ENCODE measurements at places on chromosomes 13 and 19.

- peak; percentile 28 for DNase-seq
These were observed 913 bp upstream of the ELAVL3 start for GRCh38 chr19:11481534-11482383.

GRCh38 chr13:21342699-21343442, 116.2 kb downstream of the ZDHHC20 start:
- no peak for DNase-seq

GRCh38 chr13:77876176-77876575, 42.5 kb downstream of the EDNRB start:
- no peak for DNase-seq

DNA sequence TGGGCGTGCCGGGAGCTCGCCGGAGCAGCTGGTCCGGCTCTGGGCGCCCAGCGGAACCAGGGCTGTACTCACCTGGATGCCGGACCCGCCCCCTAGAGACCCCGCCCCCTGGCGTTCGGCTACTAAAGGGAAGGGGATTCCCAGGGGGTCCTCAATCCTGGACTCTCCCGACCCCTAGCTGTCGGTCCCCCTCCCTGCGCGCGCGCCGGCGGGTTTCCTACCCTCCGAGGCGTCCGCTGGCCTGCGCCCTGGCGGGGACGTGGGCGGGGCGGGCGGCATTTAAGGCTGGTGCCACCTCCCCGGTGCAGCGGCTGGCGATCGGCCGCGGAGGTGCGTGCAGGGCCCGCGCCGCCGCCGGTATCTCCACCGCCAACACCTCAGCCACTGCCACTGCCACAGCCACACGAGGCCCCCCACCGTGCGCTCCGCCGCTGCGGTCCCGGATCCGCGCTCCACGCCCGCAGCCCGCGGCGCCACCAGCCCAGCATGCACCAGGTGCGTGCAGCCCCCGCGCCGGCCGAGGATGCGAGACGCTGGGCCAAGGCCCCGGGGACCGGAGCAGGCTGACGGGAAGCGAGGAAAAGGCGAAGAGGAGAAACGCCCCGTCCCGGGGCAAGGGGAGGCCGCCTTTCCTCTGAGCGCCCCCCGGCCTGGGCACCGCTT, at the start of gene ATP12A:
Gene ATP12A, plus strand, starts transcription at position 151 of the 663 bp plus-strand sequence. Its CDS starts 336 bp downstream, at position 487.
- no peak for DNase-seq

DNA sequence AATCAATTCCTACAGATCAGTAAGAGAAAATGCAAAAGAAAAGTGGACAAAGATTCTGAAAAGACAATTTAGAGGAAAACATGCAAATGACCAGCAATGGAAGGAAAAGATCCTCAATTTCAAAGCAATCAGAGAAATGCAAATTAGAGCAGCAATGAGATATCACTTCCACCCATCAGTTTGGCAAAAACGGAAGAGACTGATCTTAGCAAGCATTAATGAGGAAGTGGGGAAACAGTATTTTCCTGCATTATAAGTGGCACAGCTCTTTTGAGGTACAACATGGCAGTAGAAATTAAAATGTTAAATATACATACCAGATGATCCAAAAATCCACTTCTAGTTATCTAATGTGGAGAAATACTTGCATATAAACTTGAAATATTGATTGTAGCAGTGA, 69.1 kb upstream of the SLC7A1 start:
- DNase-seq = no peak

DNA sequence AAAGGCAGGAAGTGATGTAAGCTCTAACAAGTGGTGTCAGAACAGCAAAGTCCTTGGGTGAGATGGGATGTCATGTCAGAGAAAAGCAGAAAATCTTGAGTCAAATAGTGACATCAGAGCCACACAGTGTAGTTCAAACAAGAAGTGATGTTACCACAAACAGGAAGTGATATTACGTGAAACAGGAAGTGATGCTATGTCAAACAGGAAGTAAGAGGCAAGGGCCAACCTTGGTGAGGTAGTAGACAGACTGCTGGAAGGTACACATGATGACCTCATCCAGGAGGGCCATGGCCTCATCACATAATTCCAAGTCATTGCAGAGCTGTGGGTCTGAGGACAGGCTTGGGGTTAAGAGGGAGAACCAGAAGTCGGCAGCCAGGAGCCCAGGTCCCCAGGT, 7.0 kb upstream of the MAMSTR start:
- no peak for DNase-seq

DNA sequence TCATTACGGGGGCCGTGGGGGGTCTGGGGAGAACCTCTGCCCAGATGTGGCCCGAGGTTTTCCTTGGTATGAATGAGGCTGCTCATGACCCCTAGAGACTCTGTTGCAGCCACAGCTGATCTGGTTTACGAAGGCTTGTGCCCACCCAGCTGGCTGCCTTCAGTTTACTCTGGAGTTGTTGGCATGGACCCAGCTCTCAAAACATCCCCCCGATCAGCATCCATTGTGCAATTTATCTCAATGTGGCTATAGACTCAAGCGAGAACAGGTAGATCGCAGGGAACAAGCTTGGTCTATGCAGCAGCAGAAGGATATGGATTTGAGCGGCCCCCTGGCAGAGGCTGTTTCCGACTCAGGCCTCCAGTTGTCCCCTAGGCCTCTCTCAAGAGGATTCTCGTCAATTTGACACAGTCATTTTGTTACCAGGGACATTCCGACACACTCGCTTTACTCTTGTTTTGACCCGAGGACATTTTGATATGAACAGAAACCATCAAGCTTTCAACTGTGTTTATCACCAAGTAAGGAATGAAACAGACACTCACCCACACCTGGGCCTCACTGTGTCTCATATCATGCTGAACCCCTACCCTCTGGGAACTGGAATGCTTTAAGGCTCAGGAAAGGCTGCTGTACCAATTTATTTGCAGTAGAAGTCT, 161.5 kb downstream of the KATNAL1 start:
- no peak for DNase-seq

GRCh38 chr13:97743938-97744337, 209.5 kb upstream of the IPO5 start:
- DNase-seq = no peak

DNA sequence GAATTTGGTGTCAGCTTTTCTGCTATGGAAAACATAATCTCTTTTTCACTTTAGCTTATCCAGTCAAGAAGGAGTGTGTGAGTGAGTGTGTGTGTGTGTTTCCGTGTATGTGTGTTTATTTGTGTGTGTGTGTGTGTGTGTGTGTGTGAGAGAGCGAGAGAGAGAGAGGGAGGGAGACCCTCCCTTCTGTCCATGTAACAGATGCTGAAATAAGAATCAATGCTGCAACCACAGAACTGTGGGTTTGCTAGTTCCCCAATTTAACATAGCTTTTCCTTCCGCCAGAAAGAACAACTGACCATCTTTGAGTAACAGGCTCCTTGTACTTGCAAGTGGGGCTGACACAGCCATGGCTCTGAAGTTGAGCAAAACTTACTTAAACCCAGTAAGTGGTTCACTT, 5.2 kb downstream of the LCP1 start:
- DNase-seq = no peak

- DNase-seq = no peak
These were observed 42.4 kb downstream of the ADGRE3 start for GRCh38 chr19:14632286-14632685.

- no peak for DNase-seq
These were observed 47.6 kb upstream of the MAP3K10 start for GRCh38 chr19:40143612-40144011.

GRCh38 chr13:70896136-70896535, 787.9 kb upstream of the KLHL1 start:
- no peak for DNase-seq

- no peak for DNase-seq
These were observed 12.0 kb upstream of the KCNC3 start for GRCh38 chr19:50341091-50341564.

GRCh38 chr13:40485611-40486517, 180.6 kb downstream of the FOXO1 start:
- peak; percentile 23 for DNase-seq
